ENCODE measurements at places on chromosomes 1 and 21.

- no peak for DNase-seq
These were observed 70.0 kb downstream of the CLCA4 start for GRCh38 chr1:86616871-86617270.

DNA sequence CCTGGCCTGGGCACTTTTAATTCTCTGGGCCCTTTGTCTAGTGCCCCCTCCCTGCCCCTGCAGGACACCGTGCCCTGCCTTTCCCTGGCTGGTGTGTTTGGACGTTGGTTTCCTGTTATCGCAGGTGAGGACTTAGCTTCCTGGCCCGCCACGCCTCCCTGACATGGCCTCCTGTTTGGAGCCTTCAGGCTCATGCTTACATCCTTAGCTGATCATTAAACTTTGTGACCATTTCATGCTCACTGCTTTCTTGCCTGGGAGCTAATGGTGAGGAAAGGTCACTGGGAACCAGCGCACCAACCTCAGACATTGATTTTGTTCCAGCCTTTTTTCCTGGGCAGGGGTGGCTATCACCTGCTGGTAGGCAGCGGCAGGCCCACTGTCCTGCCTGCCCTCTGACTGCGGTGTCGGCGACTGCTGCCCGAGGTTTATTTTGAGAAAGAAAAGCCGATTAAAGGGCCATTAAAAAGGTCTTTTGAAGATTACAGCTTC, 3.7 kb downstream of the PFKL start:
- DNase-seq: no peak

DNA sequence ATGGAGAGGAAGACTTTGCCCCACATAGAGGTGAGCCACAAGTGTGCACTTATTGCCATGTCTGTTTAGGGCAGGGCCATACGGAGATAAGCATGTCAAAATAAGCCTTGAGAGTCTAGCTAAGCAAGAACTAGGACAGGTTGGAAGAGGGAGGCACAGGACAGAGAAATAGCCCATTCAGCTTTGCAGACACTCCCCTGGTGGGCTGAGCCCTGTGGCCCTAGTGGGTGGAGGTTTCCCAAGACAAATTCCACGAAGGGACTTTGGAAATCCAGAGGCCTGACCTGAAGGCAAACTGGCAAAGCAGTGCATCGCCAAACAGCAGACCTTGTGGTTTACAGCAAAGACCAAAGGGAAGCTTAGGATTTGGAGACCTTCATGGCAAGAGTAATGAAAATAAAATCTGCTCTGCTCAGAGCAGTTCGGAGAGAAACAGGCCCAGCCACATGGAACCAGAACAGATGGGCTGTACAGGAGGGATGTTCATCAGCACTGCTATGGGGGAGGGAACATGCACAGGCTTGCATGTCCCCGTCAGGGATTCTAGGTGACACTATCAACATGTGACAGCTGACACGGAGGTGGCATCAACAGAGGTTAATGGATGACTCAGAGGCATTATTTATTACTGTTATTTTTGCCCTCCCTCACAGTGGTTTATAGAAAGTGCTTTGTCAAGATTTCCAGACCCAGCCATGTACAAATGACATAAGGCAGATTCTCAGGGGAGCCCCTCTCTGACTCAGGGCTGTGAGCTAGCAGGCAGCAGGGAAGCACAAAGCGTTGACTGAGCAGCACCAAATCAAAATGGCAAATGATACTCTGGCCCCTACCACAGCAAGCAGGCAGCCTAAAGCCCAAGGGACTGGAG, 90.1 kb upstream of the IRF2BP2 start:
- DNase-seq: peak; percentile 65

DNA sequence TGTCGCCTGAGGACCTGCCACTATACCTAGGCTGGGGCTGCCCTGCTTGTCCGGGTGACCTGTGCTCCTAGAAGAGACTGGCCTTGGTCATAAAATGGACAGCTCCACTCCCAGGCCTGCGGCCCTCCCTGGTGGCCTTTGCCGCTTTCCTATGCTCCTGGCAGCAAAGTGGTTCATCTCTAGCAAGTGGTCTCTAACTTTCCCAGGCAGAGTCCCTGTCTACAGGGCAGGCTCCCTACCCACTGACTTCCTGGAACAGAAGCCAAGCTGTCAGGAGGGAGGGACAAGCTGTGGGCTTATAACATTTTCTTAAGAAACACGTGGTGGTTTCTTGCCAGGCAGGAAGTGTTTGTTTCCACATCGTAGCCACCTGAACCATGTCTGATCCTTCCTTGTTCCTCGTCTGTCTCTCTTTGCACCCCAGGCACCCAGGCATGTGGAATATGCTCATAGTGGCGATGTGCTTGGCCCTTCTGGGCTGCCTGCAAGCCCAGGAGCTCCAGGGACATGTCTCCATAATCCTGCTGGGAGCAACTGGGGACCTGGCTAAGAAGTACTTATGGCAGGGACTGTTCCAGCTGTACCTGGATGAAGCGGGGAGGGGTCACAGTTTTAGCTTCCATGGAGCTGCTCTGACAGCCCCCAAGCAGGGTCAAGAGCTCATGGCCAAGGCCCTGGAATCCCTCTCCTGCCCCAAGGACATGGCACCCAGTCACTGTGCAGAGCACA, 10.1 kb downstream of the H6PD start:
- no peak for DNase-seq

GRCh38 chr1:211155040-211155439, 21.1 kb upstream of the KCNH1 start:
- no peak for DNase-seq

DNA sequence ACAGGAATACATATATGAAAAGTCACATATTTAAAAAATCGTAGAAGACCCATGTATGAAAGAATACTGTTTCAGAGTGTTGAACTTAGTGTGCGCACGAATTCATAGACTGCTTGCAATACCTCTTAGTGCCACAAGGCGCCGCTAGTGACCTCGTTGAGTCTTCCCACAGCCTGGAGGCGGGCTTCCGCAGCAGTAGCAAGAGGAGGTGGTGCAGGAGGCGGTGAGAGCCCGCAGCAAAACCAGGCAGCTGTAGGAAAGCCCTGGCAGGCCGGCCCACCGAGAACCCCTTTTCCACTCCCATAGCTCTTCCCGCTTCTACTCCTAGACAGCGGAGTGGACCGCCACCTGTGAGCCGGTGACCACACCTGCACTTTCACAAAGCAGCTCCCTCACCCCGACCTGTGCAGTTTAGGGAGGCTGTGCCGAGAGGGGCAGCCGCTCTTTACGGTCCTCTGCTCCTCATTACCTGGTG, 23.5 kb downstream of the MTARC1 start:
- DNase-seq: peak; percentile 83

DNA sequence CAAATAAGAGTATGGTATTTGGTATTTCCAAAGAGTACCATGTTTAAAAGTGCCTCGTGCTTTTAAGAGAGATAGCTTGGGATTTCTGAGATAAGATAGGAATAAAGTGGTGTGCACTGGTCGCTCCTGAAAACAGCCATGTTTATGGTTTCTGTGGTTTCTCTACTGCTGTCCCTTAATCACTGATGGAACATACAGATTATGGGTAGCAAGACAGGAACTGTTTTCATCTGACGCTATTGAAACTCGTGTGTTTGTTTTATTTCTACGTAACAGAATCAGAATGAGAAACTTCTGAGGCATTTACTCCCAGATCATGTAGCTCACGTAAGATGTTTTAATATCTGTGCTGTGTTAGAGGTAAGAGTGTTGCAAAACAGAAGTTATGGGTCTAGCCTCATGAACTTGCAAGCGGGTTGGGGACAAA, 126.0 kb downstream of the KIAA0319L start:
- no peak for DNase-seq

DNA sequence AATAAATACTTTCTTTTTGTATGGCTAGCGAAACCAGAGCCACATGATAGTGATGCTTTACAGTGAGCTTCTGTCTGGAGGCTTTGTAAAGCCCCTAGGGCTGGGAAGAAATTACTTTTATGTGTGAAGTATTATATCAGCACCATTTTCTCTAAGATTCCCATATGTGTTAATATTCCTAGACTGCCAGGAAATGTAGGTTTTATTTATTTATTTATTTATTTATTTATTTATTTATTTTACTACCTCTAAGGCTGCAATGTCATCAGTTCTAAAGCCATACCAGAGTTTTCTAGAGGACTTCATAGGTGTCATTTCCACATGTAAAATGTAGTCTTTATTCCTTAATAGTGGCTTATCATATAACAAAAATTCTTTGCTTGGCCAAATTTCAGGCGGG, 4.4 kb upstream of the CHI3L1 start:
- DNase-seq: no peak

DNA sequence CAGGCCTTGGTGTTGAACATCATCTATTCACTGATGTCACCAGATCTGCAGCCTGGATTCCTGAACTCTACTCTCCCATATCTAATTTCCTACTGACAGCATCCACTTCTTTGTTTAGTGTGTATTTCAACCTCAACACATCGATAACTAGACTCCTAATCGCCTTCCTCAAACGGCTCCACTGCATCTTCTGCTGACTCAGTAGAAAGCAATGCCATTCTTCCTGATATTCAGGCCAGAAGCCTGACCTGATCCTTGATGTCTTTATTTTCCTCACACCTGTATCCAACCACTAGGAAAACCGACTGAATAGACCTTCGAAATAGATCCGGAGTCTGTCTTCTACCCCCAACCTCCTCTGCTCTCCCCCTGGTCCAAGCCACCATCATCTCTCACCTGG, 466.9 kb downstream of the PCP4 start:
- DNase-seq: no peak

DNA sequence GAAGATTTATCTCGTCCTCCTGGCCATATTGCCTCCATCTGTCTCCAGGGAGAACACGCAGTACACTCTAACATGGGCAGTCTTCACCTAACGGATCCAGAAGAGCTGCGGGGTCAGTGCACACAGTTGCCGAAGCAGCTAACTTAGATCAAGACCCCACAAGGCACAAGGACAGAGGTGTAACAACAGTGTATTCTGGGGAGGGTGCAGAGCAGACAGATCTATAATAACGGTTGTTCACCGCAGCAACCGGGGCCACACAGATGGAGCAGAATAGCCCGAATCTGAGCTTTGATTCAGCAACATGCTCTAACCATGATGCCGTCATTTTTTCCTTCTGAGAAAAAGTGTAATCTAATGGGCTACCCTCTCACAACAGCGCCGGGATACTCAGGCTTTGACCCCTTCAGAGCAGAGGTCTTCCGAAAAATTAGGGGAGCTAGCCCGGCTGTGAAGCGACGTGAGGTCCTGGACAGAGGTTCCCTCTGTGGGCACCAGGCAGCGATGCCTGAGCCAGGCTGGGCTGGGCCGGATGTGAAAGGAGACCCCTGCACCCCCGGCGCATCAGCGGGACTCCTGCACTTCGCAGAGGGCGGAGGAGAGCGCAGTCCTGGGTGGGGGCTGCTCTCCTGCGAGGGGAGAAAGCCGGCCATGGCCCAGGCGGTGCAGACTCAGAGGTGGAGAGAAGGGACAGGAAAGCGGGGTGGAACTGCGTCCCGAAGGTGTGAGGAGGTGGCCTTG, 57.5 kb downstream of the BCL9 start:
- DNase-seq: no peak

GRCh38 chr1:175874081-175874480, 130.7 kb upstream of the TNR start:
- DNase-seq: no peak

DNA sequence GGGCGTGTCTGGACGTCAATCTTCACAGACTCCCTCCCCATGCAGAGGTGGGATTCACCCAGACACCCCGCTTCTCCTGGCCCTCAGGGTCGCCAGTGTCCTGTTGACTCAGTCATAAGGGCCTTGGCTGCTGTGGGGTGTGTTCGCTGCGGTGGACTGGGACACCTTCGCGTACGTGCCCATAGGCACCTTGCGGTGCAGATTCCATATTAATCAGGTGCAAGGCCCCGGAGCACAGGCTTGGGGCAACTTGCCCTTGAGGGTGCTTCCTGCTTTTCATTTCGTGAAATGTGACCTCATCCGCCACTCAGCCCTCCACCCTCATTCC, 398 bp upstream of the SLC30A10 start:
- DNase-seq: no peak

DNA sequence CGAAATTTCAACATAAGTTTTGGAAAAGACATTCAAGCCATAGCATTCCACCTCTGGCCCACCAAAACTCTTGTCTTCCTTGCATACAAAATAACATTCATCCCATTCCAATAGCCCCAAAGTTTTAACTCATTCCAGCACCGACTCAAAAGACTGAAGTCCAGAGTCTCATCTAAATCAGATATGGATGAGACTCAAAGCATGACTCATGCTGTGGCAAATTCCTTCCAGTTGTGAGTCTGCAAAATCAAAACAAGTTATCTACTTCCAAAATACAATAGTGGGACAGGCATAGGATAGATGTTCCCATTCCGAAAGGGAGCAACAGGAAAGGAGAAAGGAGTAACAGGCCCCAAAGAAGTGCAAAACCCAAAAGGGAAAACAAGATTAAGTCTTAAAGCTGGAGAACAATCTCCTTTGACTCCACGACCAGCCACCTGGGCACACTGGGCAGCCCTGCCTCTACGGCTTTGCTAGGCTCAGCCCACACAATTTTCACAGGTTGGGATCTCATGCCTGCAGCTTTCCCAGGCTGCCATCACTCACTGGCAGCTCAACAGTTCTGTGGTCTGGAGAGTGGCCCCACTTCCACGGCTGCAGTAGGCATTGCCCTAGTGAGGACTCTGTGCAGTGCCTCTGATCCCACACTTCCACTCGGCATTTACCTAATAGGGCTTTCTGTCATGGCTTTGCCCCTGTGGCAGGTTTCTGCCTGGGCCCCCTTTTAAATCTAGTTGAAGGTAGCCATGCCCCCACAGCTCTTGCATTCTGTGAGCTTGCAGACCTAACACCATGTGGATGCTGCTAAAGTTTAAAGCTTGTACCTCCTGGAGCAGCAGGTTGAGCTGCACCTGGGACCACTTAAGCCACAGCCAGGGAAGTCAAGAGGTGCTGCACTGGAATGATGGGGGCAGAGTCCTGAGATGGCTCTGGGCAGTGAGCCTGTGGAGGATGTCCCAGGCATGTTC, 51.0 kb downstream of the RUNX3 start:
- DNase-seq: peak; percentile 36

- no peak for DNase-seq
These were observed 10.3 kb downstream of the DNALI1 start for GRCh38 chr1:37567023-37567422.

GRCh38 chr1:35544976-35545375, 12.2 kb downstream of the KIAA0319L start:
- DNase-seq: peak; percentile 50

DNA sequence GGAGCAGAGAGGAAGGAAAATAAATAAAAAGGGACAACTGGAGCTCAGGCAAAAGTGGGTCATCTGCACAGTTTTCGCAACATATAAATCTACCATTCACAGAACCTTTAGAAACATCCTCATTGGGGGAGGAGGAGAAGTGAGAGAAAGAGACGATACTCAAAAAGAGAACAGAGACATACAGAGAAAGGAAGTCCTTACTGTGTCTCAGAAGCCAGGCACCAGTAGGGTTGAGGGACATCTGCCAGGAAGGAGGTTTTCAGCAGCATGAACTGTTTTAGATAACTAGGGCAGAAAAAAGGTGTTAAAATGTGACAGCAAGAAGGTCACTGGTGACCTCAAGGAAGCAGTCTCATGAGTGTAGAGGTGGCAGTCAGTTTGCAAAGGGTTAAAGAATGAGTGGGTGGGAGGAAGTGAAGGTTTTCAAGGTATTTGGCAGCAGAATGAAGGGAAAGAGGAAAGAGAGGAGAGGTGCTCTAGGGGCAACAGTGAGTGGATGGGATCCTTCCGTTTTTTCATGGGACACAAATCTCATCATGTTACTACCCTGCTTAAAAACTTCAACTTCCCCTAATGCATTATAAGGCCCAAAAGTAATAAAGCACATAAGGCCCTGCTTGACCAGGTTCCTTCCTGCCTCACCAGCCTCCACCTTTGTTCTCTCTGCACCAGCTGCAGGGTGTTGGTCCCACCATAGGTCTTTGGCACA, 9.5 kb downstream of the JAK1 start:
- DNase-seq: no peak

- DNase-seq: no peak
These were observed 39.9 kb upstream of the SMYD2 start for GRCh38 chr1:214241060-214241459.

GRCh38 chr1:169367096-169367685, 406 bp downstream of the NME7 start:
- DNase-seq: peak; percentile 4
